ENCODE measurements at places on chromosomes 5 and 9.

DNA sequence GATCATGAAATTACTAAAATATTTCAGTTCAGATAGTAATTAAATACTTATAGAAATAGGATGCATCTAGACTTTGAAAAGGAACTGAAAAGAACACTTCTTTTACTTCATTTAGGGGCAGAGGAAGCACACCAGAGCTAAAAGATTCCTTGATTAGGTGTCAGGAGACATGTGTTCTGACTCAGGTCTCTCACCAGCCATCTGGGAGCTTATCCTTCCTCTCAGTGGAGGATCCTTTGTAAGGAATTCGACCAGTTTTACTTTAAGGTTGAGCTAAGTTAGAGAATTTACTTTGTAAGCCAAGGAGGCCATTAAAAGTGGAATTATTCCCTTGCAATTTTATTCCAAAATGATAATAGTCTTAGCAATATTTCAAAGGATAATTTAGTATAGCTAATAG is 16.7 kb downstream of the VCAN start:
- DNase-seq: no peak

DNA sequence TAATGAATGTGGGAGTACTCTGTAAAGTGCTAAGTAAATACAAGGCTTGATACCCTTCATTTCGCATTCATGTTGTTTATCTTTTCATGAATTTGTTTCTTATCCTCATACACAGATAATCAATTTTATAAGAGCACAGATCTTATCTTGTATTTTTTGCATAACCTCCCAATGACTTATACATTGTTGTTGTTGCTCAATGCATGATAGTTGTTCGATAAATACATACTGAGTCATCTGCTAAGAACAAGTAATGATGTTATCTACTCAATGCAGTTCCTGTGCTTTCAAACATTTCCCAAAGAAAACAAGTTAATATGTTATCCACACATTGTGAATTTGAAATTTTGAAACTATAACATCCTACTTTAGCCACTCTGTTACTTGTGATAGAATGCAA is 60.7 kb downstream of the TAF11L14 start:
- DNase-seq: no peak

DNA sequence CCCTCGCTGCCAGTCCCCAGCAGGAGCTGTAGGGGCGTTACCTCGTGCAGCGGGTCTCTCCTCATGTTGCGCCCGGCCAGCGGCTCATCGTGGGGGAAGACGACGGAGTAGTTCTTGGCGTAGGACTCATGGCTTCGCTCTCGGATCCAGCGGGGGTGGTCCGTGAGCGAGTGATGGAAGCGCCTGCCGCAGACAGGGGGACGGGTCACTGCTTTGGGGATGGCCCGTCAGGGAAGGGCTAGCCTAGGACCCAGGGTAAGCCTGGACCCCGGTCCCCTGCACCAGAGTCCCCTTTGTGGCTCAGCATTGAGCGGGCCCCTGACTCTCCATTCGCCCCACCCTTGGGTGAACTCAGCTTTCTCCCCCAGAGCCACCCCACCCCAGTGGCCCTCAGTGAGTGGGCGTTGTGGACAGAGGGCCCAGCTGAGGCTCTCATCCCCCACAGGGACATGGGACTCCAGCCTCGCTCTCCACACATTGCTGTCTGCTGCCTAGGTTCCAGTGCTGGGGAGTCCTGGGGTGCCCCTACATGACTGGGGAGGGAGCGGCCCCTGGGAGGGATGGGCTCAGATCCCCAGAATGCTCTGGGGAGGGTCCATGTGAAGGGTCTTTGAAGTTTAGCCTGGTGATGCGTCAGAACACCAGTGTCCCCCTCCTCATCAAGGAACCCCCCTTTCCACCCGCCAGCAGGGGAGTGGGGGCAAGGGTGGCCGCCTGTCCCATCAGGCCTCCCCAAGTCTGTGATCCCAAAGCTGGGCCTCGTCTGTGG is 29.7 kb downstream of the SARDH start:
- no peak for DNase-seq

- DNase-seq: no peak
Measured at GRCh38 chr9:135480071-135480939, 723 bp downstream of the PPP1R26 start.

DNA sequence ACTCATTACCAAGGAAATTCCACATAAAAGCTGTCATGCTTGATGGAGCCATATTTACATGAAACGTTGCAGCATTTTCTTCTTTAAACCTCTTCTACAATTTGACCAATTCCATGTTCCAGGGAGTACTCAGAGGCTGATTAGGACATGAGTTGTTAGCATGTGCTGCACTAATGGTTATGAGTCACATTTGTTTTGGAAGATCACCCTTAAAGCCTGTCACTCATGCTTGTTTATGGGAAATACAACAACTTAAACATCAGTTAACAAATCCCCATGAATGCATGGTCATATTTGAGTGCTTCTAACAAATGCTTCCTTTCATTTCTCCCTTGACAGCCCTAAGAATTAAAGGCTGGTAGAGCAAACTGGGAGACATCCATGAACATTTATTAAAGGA is 156.1 kb downstream of the GHR start:
- no peak for DNase-seq

- peak; percentile 24 for DNase-seq
Measured at GRCh38 chr9:4117835-4118610, 181.8 kb downstream of the GLIS3 start.

GRCh38 chr9:68710111-68710471 is 5.1 kb downstream of the PIP5K1B start:
- no peak for DNase-seq

GRCh38 chr9:36165826-36166167 is 3.4 kb upstream of the CCIN start:
- no peak for DNase-seq

GRCh38 chr5:100464418-100464817 is 70.8 kb upstream of the FAM174A start:
- no peak for DNase-seq

DNA sequence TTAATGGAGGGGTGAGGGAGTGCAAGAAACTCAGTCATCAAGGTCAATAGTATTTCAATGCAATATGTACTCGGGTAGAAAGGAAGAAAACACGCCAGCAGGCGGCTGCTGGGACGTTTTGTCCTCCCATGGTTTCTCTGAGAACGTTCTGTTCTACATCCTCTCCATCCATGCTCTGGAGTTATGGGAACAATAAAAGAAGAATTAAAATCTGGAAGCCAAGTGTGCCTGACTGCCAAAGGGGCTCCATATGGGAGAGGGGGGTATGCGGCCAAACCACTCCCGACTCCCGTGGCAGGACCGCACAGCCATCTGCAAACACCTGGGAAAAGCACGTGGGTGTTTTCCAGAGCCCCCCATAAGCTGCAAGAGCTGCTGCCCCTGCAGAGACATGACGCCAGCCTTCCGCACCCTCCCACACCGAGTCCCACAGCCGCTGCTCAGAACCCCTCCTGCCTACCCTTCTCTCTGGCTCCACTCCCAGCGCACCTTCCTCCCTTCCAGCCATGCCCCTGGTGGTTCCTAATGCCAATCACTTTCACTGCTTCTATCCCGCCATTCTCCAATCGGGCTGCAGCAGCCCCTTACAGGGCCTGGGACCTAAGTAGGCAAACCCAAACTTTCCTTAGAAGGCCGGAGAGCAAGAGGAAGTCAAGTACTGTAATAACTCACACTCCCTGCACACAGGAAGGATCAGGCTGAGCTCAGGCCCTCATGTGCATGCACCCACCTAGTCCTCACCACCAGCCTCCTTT is 241.6 kb downstream of the SYK start:
- no peak for DNase-seq

- no peak for DNase-seq
Measured at GRCh38 chr9:125972012-125972729, 225.0 kb downstream of the PBX3 start.

DNA sequence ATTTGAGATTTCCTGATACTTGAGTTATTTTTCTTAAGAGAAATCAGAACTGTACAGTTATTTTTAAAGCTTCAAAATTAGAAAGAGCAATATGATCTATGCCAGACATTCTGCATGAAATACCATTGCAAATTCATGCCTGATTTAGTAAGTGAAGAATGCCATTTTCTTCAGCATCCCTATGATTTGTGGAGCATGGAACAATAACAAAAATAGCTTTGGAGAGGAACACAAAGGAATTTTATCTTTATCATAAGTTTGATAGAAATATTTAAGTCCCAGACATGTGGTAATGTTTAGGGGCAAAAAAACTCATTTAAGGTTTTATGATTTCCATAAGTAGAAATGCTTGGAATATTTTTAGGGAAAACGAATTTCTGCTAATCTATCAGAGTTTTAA is 1863.4 kb downstream of the EFNA5 start:
- no peak for DNase-seq

- no peak for DNase-seq
Measured at GRCh38 chr9:98391867-98392266, 136.4 kb upstream of the TBC1D2 start.

DNA sequence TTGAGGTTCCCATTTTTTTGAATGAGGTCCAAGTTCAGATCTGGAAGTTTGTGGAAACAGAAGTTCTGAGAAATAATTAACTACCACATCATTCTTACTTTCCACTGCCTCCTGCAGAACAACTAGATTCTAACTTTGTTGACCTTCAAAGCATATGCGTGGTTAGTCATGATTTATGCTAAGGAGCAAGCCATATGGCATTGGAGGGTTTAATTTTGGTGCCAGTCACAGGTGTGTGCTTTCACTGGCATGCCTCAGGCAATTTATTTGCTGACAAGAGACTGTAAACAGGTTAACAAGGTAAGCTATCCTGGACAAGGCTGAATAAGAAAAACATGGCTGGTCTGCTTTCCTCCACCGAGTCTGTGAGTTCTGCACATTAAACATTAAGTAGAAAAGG is 31.5 kb downstream of the HMHB1 start:
- DNase-seq: no peak

DNA sequence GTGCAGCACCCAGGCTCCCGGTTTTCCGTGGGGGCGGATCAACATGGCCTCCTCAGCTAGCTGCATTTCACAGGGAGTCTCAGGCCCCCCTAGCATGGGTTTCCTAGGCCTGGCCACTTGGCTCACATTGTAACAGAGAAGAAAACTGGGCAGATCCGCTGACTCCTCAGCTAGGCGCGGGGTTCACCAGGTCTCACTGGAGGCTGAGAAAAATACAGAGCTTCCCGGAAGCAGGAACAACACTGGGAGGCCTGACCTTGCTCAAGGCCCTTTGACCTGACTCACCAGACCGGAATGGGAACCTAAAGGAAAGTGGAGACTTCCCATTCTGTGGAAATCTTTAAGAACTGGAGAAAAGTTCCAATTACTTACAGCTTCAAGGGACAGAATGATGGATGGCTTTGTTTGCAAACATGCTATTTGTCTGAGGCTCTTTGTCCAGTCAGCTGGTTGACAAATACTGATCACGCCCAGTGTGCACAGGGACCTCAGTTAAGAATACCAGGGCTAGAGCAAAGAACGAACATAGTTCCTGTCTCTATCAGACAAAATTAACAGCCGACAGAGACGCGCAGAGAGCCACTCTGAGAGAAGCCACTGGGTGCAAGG is 88.7 kb upstream of the LRRTM2 start:
- DNase-seq: no peak

GRCh38 chr5:473551-474192 is 30.7 kb downstream of the EXOC3 start:
- DNase-seq: no peak

GRCh38 chr5:140043508-140043872 is 391 bp upstream of the NRG2 start:
- DNase-seq: no peak

- DNase-seq: no peak
Measured at GRCh38 chr5:118531276-118531675, 457.1 kb downstream of the DTWD2 start.

- no peak for DNase-seq
Measured at GRCh38 chr9:23682891-23683431, 143.1 kb downstream of the ELAVL2 start.

- DNase-seq: no peak
Measured at GRCh38 chr5:126338635-126339034, 84.6 kb upstream of the GRAMD2B start.

DNA sequence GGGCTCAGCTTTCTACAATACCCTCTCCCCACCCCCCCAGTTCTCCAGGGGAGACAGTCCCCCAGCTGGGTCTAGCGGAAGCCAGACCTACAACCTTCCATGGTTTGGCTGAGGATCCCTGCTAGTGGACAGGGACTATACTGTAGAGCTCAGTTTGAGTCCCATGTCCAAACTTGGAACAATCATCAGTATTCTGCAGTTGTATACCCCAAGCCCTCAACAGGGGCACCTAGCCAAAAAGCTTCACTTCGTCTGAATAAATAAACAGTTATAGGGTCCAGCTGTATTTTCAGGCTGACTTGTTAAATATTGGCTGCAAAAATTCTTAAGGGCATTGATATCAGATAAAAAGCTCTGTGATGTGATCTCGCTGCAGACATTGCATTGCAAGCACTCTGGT is 15.4 kb upstream of the C9 start:
- DNase-seq: no peak

GRCh38 chr5:73093943-73094342 is 26.4 kb upstream of the TMEM171 start:
- DNase-seq: no peak

DNA sequence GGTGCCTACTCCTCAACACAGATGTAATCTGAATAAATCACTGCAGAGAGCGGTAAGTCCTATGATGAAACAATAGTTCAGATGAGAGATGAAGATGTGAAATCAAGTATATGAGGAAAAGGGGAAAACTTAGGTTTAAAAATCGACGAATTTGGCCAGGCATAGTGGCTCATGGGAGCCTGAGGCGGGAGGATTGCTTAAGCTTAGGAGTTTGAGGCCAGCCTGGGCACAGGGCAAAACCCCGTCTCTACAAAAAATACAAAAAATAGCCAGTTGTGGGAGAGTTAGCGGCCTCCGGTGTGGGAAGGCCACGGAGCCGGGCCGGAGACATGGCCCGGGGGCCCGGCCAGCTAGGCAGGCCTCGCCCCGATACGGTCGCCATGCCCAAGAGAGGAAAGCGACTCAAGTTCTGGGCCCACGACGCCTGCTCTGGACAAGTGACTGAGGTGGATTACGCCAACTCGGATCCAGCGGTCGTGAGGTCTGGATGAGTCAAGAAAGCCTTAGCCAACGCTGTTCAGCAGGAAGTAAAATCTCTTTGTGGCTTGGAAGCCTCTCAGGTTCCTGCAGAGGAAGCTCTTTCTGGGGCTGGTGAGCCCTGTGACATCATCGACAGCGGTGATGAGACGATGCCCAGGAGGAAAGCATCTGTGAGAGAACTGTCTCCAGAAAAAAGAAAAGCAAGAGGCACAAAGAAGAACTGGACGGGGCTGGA is 62.8 kb upstream of the SUB1 start:
- no peak for DNase-seq
